Lower lobe of right lung (tissue), 2 donors: ENCODE measurements at places on chromosomes 5 and 9. TPM values are rescaled to one million over a fixed set of nuclear protein-coding genes. Genes with fewer than 3 reads are reported as not detected.
A peak's percentile ranks its signal among the peaks of the same experiment; 100 is the strongest.

The TXN gene
- total RNA-seq = 170 TPM

The GRIA1 gene
- total RNA-seq = 10.3 TPM

The SLC25A2 gene
- total RNA-seq = 0.71 TPM

The SV2C gene
- total RNA-seq = 0.32 TPM

The HRH2 gene
- total RNA-seq = 9.6 TPM

The CCDC69 gene
- 79.0 TPM for total RNA-seq

The SNAPC4 gene
- 7.4 TPM for total RNA-seq

The TNFSF8 gene
- 3.5 TPM for total RNA-seq

The POMT1 gene
- total RNA-seq = 25.9 TPM

The ENTPD2 gene
- 0.62 TPM for total RNA-seq

The KLHL3 gene
- 6.7 TPM for total RNA-seq

DNA sequence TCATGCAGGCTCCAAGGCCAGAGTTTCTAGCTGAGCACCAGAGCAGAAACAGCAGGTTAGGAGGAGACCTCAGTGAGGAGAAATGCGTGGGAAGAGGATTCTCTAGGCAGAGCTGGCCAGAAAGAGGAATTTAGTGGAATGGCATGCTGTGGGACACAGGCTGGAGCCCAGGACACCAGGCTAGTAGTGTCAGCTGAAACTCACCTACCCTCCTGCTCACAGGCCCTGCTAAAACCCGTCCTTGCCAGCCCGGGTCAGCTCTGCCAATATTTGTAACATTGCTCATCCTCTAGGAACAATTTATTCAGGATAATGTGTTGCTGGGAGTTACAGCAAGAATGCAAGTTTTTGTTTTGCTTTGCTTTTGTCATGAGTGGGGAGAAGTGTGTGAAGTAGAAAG is 40.2 kb upstream of the AGXT2 start:
- no peak overlapping the region for H3K27ac ChIP-seq
- no peaks in the 10 kb centered on the region for H3K27me3 ChIP-seq
- H3K36me3 ChIP-seq = no peaks in the 10 kb centered on the region

- no peaks in the 10 kb centered on the region for H3K27me3 ChIP-seq
- H3K27ac ChIP-seq = no peak overlapping the region
- peaks cover 6% of the 10 kb centered on the region for H3K4me1 ChIP-seq
- no peak overlapping the region for H3K4me3 ChIP-seq
Observed at GRCh38 chr9:113160571-113160970, 9.8 kb downstream of the SLC31A2 start.

GRCh38 chr9:114124666-114125475 is 25.8 kb upstream of the KIF12 start:
- no peak overlapping the region for H3K4me3 ChIP-seq
- H3K27ac ChIP-seq = no peak overlapping the region
- H3K27me3 ChIP-seq = no peaks in the 10 kb centered on the region
- no peak for DNase-seq
- H3K4me1 ChIP-seq = no peaks in the 10 kb centered on the region

DNA sequence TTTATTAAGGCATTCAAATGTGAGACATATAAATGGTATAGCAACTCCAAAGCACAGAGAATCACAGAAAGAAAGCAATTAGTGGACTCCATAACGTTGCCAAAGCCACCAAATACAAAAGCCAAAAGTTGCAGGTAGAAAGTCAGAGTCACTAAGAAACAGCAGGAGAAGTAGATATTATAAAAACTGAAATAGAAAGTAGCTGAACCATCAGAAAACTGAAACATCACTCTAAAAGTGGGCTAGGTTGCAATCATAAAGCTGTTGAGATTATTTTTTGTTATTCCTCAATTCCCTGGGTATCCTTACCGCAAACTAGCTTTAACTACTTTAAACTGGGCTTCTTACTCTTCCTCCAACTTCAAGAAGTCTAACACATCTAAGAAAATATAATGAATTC is 108.1 kb upstream of the ARRDC3 start:
- no peak overlapping the region for H3K4me3 ChIP-seq
- no peaks in the 10 kb centered on the region for H3K27me3 ChIP-seq
- no peaks in the 10 kb centered on the region for H3K4me1 ChIP-seq
- H3K27ac ChIP-seq = no peak overlapping the region
- H3K36me3 ChIP-seq = no peaks in the 10 kb centered on the region

DNA sequence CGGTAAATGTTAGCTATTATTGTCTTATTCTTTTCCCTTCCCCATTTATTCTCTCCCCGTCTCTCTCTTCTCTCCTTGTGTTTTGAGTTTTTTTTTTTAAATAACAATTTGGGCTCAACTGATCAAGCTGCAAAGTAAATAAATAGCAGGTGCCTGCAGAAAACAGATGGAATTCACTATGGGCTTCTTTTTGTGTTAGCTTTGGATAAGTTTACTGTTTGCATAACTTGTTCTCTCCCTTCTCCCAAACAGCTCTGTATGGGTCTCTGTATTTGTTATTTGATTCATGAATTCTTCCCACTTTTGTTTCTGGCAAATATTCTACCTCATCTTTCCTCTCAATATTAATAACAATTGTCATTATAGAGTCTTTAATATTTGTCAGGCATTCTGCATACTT is 111.8 kb upstream of the ASTN2 start:
- H3K4me1 ChIP-seq = no peaks in the 10 kb centered on the region
- H3K27me3 ChIP-seq = no peaks in the 10 kb centered on the region
- H3K36me3 ChIP-seq = no peaks in the 10 kb centered on the region
- DNase-seq = no peak
- no peak overlapping the region for H3K4me3 ChIP-seq

- H3K27ac ChIP-seq = no peak overlapping the region
- H3K36me3 ChIP-seq = no peaks in the 10 kb centered on the region
- no peaks in the 10 kb centered on the region for H3K27me3 ChIP-seq
- no peak overlapping the region for H3K4me3 ChIP-seq
- H3K4me1 ChIP-seq = no peaks in the 10 kb centered on the region
Observed at GRCh38 chr9:115170358-115171073, 52.6 kb upstream of the TNC start.

GRCh38 chr5:180830253-180831138 is 27.9 kb upstream of the MGAT1 start:
- H3K27ac ChIP-seq = peak overlapping the region; percentile 98
- no peaks in the 10 kb centered on the region for H3K27me3 ChIP-seq
- H3K4me3 ChIP-seq = peak overlapping the region; percentile 91
- DNase-seq = peak; percentile 87

GRCh38 chr5:144487761-144488160 is 317.1 kb downstream of the KCTD16 start:
- no peaks in the 10 kb centered on the region for H3K36me3 ChIP-seq
- H3K4me3 ChIP-seq = no peak overlapping the region
- no peak for DNase-seq
- no peaks in the 10 kb centered on the region for H3K27me3 ChIP-seq
- no peak overlapping the region for H3K27ac ChIP-seq

GRCh38 chr9:31334837-31335528 is 1049.5 kb upstream of the ACO1 start:
- no peaks in the 10 kb centered on the region for H3K36me3 ChIP-seq
- H3K27me3 ChIP-seq = no peaks in the 10 kb centered on the region

- no peak overlapping the region for H3K27ac ChIP-seq
- no peak overlapping the region for H3K4me3 ChIP-seq
- DNase-seq = peak; percentile 63
- peaks cover 37% of the 10 kb centered on the region for H3K36me3 ChIP-seq
- H3K4me1 ChIP-seq = no peaks in the 10 kb centered on the region
Observed at GRCh38 chr5:157328277-157328912, 62.5 kb downstream of the CYFIP2 start.

DNA sequence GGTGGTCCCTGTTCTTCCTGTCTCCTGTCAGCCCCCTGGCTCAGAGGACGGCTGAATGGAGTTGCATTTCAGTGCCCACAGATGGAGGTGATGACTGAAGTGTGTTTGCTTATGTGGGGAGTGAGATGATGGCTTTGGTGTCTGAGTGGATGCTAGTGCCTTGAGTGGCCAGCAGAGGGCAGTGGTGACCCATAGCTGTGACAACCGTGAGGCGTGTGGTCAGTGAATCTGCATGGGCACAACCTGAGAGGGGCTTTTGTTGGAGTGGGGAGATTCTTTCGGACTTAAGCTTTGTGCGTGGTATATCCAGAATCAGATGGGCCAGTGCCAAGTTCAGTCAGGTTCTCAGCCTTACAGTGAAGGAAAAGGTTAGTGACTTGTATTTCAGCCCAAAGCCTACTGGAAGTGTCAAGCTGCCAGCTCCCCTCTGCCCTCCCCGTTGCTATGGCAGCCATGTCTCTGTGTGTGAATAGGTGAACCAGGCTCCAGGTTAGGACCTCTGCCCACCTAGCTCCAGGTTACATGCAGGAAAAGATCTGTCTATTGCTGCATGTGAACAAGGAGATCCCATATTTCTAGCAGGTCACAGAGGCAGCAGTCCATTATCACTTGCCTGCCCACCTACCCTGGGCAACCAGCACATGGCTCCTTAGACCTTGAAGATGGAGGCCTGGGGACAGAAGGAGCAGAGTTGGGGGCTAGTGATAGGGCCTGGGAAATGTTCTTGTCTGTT is 14.7 kb upstream of the CXXC5 start:
- H3K4me1 ChIP-seq = peaks cover 37% of the 10 kb centered on the region
- peak; percentile 71 for DNase-seq
- H3K4me3 ChIP-seq = no peak overlapping the region

DNA sequence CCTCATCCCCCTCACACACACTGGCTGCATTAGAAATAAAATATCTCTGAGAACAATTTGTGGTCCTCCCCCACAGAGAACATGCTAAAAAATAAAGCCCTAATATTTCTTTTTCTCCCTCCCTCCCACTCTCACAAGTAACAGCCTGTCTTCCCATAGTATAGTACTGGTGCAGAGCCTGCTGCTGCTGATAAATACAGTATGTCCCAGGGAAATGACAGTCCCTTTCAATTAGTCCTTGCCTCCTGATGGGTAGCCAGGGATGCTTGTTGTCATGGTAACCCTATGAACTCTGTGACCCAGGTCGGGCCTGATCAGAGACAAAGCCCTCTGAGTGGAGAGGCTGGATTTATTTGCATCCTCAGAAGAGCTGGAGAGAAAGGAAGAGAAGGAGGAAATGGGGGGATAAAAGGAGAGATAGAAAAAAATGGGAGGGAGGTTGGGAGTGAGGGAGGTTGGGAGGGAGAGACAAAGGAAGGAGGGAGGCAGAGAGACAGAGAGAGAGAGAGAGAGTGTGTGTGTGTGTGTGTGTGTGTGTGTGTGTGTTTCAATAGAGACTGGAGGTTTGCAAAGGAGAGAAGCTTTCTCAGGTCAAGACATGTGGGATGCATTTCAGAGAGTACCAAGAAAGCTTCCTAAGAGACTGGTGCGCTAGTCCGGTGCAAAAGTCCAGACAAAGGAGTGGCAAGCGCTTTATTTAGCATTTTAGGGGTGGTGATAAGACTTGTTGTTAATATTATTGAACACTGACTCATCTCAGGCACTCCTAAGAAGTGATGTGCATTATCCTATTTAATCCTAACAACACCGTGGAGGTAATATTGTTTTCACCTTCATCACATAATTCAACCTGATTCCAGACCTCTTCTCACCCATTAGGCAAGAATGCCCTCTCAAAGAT is 260.8 kb downstream of the FAM114A2 start:
- no peak for DNase-seq
- H3K36me3 ChIP-seq = no peaks in the 10 kb centered on the region
- no peaks in the 10 kb centered on the region for H3K4me1 ChIP-seq
- no peak overlapping the region for H3K27ac ChIP-seq
- no peaks in the 10 kb centered on the region for H3K27me3 ChIP-seq

- H3K27me3 ChIP-seq = peaks cover 25% of the 10 kb centered on the region
- no peak overlapping the region for H3K27ac ChIP-seq
- H3K4me3 ChIP-seq = no peak overlapping the region
- H3K36me3 ChIP-seq = no peaks in the 10 kb centered on the region
- no peaks in the 10 kb centered on the region for H3K4me1 ChIP-seq
Observed at GRCh38 chr5:180126716-180127681, 55.4 kb upstream of the RNF130 start.

GRCh38 chr9:108599571-108599970 is 256.2 kb downstream of the ACTL7B start:
- H3K27ac ChIP-seq = no peak overlapping the region
- no peaks in the 10 kb centered on the region for H3K27me3 ChIP-seq
- H3K36me3 ChIP-seq = no peaks in the 10 kb centered on the region
- no peaks in the 10 kb centered on the region for H3K4me1 ChIP-seq
- no peak for DNase-seq

- H3K27ac ChIP-seq = no peak overlapping the region
- no peaks in the 10 kb centered on the region for H3K36me3 ChIP-seq
- DNase-seq = no peak
- no peaks in the 10 kb centered on the region for H3K27me3 ChIP-seq
Observed at GRCh38 chr9:32161209-32161608, 223.2 kb upstream of the ACO1 start.

GRCh38 chr5:138274189-138274853 is at the start of gene GFRA3:
TSS of gene GFRA3 (minus strand) at chr5:138274621. CDS start at chr5:138274424, 197 bp downstream.
- H3K36me3 ChIP-seq = no peaks in the 10 kb centered on the region
- DNase-seq = no peak
- H3K27me3 ChIP-seq = peaks cover 17% of the 10 kb centered on the region
- peak within 1 kb of the TSS; percentile 48 for H3K4me3 ChIP-seq

- no peak overlapping the region for H3K4me3 ChIP-seq
- no peaks in the 10 kb centered on the region for H3K36me3 ChIP-seq
- H3K27ac ChIP-seq = no peak overlapping the region
- DNase-seq = no peak
- H3K27me3 ChIP-seq = no peaks in the 10 kb centered on the region
Observed at GRCh38 chr5:160231783-160232342, 2.6 kb downstream of the FABP6 start.

DNA sequence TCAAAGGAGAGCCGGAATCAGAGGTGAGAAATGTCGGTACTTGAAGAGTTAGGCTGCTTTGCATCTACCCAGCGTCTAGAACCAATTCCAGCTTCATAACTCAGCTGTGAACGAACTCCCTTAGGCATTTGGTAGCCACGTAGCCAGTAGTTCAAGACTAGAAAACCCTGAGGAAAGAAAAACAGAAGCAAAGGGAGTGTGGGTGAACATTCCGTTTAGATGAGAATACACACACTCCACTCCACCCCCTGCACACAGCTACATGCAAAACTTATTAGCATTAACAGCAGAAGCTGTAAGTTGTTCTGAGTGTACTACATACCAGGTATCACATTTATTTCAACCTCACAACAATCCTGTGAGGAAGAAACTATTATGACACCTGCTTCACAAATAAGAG is 78.3 kb downstream of the SMIM23 start:
- H3K27ac ChIP-seq = no peak overlapping the region
- peaks cover 59% of the 10 kb centered on the region for H3K36me3 ChIP-seq
- no peaks in the 10 kb centered on the region for H3K27me3 ChIP-seq
- no peak for DNase-seq
- H3K4me1 ChIP-seq = peaks cover 7% of the 10 kb centered on the region

- no peaks in the 10 kb centered on the region for H3K36me3 ChIP-seq
- H3K27me3 ChIP-seq = no peaks in the 10 kb centered on the region
- no peak for DNase-seq
- H3K4me3 ChIP-seq = no peak overlapping the region
- no peaks in the 10 kb centered on the region for H3K4me1 ChIP-seq
Observed at GRCh38 chr5:90590170-90590569, 31.6 kb downstream of the ADGRV1 start.
